ENCODE measurements at places on chromosomes 4 and X.

- no peak for DNase-seq
Observed at GRCh38 chr4:57850141-57850540, 740.0 kb upstream of the IGFBP7 start.

- no peak for DNase-seq
Observed at GRCh38 chr4:73872316-73873108, 3.3 kb downstream of the CXCL1 start.

DNA sequence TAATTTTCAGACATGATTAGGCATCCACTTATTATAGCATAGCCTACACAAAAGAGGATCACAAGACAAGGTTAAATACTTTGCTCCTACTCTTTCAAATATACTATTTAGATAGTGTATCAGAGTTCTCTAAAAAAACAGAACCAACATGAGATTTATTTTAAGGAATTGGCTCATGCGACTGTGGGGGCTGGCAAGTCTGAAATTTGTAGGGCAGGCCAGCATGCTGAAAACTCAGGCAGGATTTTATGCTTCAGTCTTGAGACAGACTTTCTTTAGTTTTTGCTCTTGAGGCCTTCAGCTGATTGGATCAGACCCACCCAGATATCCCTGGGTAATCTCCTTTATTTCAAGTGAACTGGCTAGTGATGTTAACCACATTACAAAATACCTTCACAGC, 169.5 kb downstream of the MAML3 start:
- DNase-seq: no peak

GRCh38 chrX:105282077-105282476, 61.6 kb upstream of the TEX13A start:
- no peak for DNase-seq

GRCh38 chr4:86730310-86730709, 118.9 kb downstream of the SLC10A6 start:
- no peak for DNase-seq

GRCh38 chr4:118398226-118399090, 45.7 kb upstream of the PRSS12 start:
- DNase-seq: no peak
